ENCODE measurements at places on chromosomes 5 and 9.

GRCh38 chr5:142466195-142466971, 141.6 kb upstream of the SPRY4 start:
- no peak for DNase-seq

DNA sequence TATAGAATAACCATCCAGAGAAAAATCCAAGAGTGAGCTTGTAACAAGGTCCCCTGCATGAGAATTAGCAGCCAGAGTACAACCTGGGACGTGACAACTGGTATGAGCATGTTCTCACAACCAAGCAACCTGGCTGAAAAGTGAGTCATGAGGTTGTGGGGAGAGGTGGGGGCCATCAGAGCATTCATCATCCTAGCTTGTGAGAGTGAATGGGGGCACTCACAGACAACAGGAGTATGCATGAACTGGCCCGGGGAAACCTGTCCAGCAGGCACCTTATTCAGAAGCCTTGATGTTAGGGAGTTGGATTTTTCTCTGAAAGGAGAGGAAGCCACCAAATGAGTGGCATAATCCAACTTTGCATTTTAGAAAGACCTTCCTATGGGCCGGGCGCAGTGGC, 113.0 kb downstream of the FRMD3 start:
- no peak for DNase-seq

- DNase-seq, result no peak
Measured at GRCh38 chr9:134947265-134947955, 29.7 kb upstream of the FCN1 start.

DNA sequence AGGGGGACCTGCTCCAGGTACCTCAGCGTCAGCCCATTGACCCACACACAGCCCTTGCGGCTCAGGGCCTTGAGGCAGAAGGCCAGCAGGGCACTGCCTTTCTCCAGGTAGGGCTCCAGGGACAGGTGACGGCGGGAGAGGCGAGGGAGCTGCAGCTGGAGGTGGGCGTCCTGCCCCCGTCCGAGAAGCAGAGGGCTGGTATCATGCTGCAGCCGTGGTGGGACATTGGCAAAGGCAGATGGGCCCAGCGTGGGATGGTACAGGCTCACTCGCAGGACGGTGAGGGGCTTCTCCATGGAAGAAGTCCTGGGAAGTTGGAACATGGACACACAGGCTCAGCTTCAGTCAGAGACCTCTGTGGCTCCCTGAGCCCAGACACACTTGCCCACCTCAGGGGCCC, 2.5 kb upstream of the DCANP1 start:
- DNase-seq, result no peak
